Dermis blood vessel endothelial cell (primary cell): ENCODE measurements at places on chromosomes 3 and 15. TPM values are rescaled to one million over a fixed set of nuclear protein-coding genes. Genes with fewer than 3 reads are reported as not detected.

The GRAMD2A gene
- total RNA-seq: 0.14 and 0.17 TPM in 2 replicates

The SPATA12 gene
- 0.17 and 0.33 TPM in 2 replicates for total RNA-seq

The HTR3C gene
- 0.19 TPM in 1 of 2 replicates, not detected in the other for total RNA-seq

The PPP2R3A gene
- 7.3 and 9.9 TPM in 2 replicates for total RNA-seq

The PRTG gene
- total RNA-seq: 2.6 and 7.5 TPM in 2 replicates

The ABI3BP gene
- 9.5 and 32.0 TPM in 2 replicates for total RNA-seq

The ARL14 gene
- not detected in 2 replicates for total RNA-seq

The PROS1 gene
- total RNA-seq: 19.2 and 23.0 TPM in 2 replicates

The CCDC71 gene
- total RNA-seq: 22.0 and 25.9 TPM in 2 replicates

The OXNAD1 gene
- 18.0 and 20.1 TPM in 2 replicates for total RNA-seq

The SMAD6 gene
- total RNA-seq: 10.1 and 11.9 TPM in 2 replicates

The MME gene
- 7.3 and 20.8 TPM in 2 replicates for total RNA-seq

The ATP10A gene
- total RNA-seq: 0.05 and 0.17 TPM in 2 replicates

The CHRM5 gene
- 0.17 TPM in 1 of 2 replicates, not detected in the other for total RNA-seq
